NCI-H187 (cell line): ENCODE measurements at places on chromosomes 12 and 14.

DNA sequence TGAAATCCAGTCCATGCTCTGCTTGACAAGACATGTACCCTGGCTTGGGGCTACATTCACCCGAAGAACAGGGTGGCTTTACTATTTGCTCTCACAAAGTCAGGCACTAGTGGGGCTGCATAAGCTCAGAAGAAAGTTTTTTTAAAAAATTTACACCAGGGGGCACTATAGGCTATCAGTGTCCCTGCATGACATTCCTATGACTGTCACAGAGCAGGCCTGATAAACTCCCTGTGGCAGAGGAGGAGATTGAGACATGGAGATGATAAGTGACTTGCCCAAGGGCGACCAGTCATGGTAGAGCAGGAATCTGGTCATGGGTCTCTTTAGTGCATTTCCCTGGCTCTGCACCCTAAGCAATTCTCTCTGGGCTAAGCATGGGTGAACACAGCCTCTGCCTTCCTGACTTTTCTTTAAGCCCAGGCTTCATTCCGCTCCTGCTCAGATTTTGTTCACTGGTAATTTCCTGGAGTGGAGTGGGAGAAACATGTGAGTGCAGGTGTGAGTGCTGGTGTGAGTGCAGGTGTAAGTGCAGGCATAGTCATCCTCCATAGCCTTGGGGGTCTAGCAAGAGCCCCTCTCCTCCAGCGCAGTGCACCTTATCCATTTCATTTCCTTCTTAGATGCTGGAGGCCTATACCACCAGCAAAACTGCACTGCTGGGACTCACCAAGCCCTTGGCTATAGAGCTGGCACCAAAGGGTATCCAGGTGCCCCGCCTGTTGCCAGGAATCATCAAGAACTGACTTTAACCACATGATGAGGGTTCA, 91.6 kb downstream of the DHRS2 start:
- DNase-seq, result no peak

DNA sequence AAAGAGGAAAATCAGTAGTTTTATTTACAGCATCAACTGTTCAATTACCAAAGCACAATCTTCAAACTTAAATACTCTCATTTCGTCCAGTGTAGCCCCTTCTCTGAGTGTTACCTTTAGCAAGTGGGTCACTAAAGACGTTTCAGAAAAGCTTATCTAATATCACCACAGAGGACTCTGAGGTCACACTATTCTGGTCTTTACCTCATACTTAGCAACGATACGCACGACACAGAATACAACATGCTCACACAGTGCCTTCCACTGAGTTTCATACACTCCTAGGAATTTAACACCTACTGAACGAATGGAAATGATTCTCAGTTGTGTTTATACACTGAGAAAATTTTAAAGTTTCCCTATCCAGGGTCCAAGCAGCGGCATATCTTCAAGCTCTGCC, 2.0 kb downstream of the SYT10 start:
- DNase-seq, result no peak

GRCh38 chr12:26212396-26212795, 17.0 kb downstream of the SSPN start:
- no peak for DNase-seq

DNA sequence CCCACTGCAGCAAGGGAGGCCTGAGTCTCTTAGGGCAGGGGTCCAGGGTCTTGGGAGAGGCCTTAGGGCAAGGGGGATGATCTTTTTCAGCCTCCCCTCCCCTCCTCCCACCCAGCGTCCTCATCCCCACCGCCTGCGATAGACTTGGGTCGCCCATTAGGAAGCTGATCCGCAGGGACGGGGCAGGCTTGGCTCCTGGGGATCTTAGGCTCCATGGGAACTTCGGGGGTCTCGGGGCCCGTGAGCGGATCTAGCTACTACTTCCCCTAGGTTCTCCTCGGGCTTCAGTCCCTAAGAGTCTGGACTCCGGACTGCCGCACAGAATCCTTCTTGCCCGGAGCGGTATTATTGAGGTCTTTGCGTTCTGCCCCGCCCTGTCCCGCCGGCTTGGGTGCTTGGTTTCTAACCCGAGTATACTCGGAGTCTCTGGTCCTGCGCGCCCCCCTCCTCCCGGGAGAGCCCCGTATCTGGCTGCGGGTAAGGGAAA, 2.2 kb upstream of the PTHLH start:
- DNase-seq, result no peak

DNA sequence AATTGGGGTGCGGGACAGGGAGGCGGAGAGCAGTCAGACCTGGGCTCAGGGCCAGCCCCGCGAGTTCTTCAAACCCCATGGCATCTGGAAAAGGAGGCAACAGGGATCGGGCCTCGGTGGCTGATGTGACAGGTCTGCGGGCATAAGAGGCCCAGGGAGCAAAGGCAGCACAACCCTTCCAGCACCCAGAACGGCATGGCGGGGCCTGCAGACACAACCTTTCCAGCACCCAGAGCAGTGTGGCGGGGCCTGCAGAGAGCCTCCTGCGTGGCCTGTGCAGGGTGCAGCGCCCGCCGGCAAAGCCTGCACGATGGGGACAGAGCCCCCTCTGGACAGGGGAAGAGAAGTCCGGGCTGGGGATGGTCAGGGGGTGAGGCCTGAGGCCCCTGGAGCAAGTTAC, 26.2 kb upstream of the TRAF3 start:
- DNase-seq, result no peak

DNA sequence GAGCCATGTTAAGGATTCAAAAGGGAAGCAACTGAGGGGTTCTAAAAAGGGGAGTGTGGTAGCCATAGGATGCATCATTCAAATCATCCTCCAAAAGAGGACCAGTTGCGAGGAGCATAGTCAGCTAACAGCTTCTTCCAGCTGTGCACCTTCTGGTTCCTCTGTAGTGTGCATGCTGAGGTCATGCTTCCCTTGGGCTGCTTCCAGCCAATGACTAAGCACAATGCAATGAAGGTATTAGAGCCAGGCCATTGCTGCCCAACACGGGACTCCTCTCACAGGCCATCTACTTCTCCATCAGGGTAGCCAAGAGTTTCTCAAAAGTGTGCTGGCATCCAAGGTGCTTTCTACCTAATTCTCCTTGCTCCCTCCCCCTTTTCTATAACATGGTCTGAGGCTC, 69.2 kb upstream of the ARID2 start:
- no peak for DNase-seq

- no peak for DNase-seq
These were observed 4.3 kb downstream of the ARL6IP4 start for GRCh38 chr12:122984612-122985337.

DNA sequence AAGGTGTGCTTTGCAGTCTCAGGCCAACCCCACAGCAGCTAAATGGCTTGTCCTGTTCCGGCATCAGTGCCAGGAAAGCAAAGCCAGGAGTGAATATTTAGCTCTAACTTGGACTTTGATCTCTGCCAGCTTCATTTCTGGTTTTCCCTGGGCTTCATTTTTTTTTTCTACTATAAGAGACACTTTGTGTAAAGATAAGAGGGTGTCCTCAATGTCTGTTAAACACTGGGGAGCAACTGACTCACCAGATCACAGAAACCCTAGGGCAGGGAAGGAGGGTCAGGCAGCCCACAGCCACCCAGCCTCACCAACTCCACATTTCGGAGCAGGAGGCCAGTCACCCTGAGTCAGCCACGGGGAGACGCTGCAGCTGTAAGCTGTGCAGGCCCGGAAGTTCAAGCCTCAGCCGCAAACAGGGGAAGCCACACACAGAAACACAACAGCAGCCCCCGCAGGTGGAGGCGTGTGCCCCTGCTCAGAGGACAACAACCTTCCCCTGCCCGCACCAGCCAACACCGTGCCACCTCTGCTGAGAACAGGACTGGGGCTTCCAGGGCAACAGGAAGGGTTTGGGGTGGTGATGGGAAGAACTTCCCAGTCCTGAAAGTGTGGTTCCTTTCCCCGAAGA, 6.3 kb downstream of the TNFRSF1A start:
- DNase-seq, result no peak
